ENCODE measurements at places on chromosomes 3 and 15.

GRCh38 chr15:63448266-63448665, 56.1 kb upstream of the USP3 start:
- peaks cover 7% of the 10 kb centered on the region for H3K4me1 ChIP-seq
- H3K27me3 ChIP-seq = peaks cover 12% of the 10 kb centered on the region
- H3K36me3 ChIP-seq = no peaks in the 10 kb centered on the region
- DNase-seq = no peak

GRCh38 chr15:38746211-38746610, 181.6 kb upstream of the RASGRP1 start:
- H3K27me3 ChIP-seq = peaks cover 13% of the 10 kb centered on the region
- H3K4me3 ChIP-seq = no peak overlapping the region
- H3K27ac ChIP-seq = no peak overlapping the region
- no peaks in the 10 kb centered on the region for H3K4me1 ChIP-seq

GRCh38 chr15:87196498-87196897, 1060.0 kb downstream of the NTRK3 start:
- DNase-seq = no peak
- H3K36me3 ChIP-seq = no peaks in the 10 kb centered on the region
- no peaks in the 10 kb centered on the region for H3K27me3 ChIP-seq
- H3K27ac ChIP-seq = no peak overlapping the region
- H3K4me1 ChIP-seq = no peaks in the 10 kb centered on the region

DNA sequence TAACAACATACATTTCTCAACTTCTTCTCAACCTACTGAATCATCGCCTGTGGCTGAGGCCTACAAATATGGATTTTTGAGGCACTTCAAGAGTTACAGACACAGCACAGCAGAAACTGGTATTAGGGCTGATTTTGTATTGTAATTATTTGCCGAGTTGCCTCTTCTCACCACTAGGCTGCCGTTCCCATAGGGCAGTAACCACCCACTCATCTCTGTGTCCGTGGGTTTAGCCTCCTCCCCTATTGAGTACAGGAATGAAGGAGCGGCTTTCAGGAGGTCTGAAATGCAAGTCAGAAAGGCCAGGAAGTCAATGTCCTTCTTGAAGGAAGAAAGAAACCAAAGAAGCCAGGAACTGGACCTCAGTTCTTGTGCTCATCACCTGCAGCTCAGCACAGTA, 220.8 kb downstream of the MTHFS start:
- H3K36me3 ChIP-seq = no peaks in the 10 kb centered on the region
- DNase-seq = no peak
- peaks cover 5% of the 10 kb centered on the region for H3K27me3 ChIP-seq
- H3K4me1 ChIP-seq = peaks cover 4% of the 10 kb centered on the region
- H3K4me3 ChIP-seq = no peak overlapping the region

GRCh38 chr3:138625707-138626365, 17.3 kb downstream of the FAIM start:
- no peak for DNase-seq
- H3K27ac ChIP-seq = no peak overlapping the region
- H3K4me3 ChIP-seq = no peak overlapping the region
- H3K36me3 ChIP-seq = no peaks in the 10 kb centered on the region
- H3K27me3 ChIP-seq = peaks cover 2% of the 10 kb centered on the region
- H3K4me1 ChIP-seq = no peaks in the 10 kb centered on the region

- no peak for DNase-seq
- no peak overlapping the region for H3K4me3 ChIP-seq
- H3K27ac ChIP-seq = no peak overlapping the region
- H3K4me1 ChIP-seq = peaks cover 7% of the 10 kb centered on the region
- peaks cover 43% of the 10 kb centered on the region for H3K27me3 ChIP-seq
These were observed 6.1 kb upstream of the PRKCD start for GRCh38 chr3:53154881-53155285.

GRCh38 chr3:177935047-177935446, 601.2 kb upstream of the KCNMB2 start:
- H3K4me1 ChIP-seq = no peaks in the 10 kb centered on the region
- no peak overlapping the region for H3K27ac ChIP-seq
- no peak overlapping the region for H3K4me3 ChIP-seq
- H3K27me3 ChIP-seq = peaks cover 2% of the 10 kb centered on the region
- DNase-seq = no peak

- H3K36me3 ChIP-seq = no peaks in the 10 kb centered on the region
- H3K4me3 ChIP-seq = no peak overlapping the region
- DNase-seq = no peak
- no peak overlapping the region for H3K27ac ChIP-seq
- H3K27me3 ChIP-seq = no peaks in the 10 kb centered on the region
- peaks cover 11% of the 10 kb centered on the region for H3K4me1 ChIP-seq
These were observed 12.4 kb downstream of the MAP1A start for GRCh38 chr15:43529587-43530345.

DNA sequence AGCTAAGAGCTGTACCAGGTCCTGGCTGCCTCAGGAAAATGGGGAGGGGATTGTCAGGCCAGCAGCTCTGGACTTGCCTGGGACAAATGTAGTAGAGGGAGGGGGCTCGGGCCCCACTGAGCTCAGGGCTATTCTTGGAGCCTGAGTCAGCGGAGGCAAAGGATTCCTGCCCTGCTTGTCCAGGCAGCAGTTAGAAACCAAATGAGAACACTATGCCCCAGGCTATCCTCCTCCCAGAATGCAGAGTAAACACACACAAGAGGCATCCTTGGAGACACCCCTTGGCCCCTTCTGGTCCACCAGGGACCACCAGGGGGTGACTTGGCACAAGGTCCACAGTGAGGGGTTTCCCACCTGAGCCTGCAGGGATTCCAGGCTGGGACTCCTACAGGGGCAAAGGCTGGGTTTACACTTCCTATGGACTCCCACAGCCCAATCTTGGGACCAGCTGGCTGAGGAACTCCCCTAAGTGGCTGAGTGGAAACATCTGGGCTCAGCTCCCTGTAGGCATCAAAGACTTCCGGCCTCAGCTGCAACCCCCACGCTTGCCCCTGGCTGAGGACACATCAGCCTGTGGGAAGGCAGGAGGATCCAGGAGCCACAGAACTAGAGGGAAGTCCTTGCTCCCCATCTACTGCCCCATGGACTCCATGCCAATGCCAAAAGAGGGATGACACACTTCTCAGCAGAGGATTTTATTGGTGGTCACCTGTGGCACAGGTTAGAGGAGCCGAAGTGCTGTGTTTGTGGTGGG, 3.4 kb upstream of the COL7A1 start:
- H3K4me1 ChIP-seq = no peaks in the 10 kb centered on the region
- DNase-seq = no peak
- H3K36me3 ChIP-seq = peaks cover 20% of the 10 kb centered on the region

GRCh38 chr3:172564499-172564898, 41.3 kb upstream of the TNFSF10 start:
- H3K27ac ChIP-seq = no peak overlapping the region
- no peak overlapping the region for H3K4me3 ChIP-seq
- H3K36me3 ChIP-seq = peaks cover 8% of the 10 kb centered on the region

DNA sequence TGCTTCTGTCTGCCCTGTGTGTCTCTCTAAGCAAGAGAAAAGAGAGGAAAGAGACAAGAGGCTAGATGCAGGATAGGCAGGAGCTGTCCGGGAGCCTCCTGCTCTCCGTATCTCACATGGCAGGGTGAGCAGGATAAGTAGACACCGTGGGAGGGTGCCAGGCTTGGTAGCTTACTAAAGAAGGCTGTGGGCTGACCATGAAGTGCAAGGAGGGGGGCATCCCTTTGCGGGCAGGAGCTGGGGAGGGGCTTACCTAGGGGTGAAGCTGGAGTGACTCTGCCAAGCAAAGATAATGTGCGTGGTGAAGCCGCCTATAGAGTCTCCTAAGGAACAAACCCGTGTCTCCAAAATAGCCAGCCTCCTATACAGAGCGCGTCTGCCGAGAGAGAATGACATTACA, 33.7 kb upstream of the TMC3 start:
- no peaks in the 10 kb centered on the region for H3K36me3 ChIP-seq
- no peak overlapping the region for H3K27ac ChIP-seq
- DNase-seq = no peak
- no peak overlapping the region for H3K4me3 ChIP-seq
- no peaks in the 10 kb centered on the region for H3K4me1 ChIP-seq

DNA sequence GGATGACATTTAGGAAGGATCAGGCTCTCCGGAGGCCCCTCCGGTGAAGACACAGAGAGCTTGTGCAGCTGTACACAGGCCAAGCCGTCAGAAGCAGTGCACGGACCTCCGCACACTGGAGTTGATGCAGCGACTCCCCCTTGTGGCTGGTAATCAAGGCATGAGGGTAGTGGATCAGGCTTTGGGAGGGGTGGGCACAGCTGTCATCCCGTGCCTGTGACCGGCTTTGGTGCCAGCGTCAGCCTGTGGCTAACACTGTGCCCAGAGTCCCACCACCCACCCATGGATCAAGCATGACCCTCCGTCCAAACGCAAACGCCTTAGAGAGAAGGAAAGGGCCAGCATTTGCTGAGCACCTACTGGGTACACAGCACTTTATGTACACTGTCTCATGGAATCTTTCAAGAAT, 8.2 kb upstream of the GRIP2 start:
- DNase-seq = no peak
- no peak overlapping the region for H3K27ac ChIP-seq
- H3K4me1 ChIP-seq = no peaks in the 10 kb centered on the region
- peaks cover 8% of the 10 kb centered on the region for H3K27me3 ChIP-seq
- H3K36me3 ChIP-seq = no peaks in the 10 kb centered on the region

DNA sequence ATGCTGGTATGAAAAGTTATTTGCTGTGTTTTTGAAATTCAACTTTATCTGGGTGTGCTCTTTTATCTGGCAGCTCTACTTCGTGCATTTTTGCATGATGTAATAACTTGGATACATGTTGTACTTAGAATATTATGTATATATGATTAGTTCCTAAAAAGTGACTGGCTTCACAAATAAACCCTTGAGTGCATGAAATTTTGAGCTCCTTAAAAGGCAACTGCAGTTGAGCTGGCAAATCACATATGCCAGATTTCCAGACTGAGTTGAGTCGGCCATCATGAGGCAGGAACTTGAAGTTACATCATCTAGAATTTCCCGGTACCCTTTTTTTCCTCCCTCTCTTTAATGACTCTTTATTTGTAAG, 162.5 kb downstream of the FNDC3B start:
- peaks cover 23% of the 10 kb centered on the region for H3K36me3 ChIP-seq
- peaks cover 10% of the 10 kb centered on the region for H3K4me1 ChIP-seq
- no peak overlapping the region for H3K4me3 ChIP-seq
- no peaks in the 10 kb centered on the region for H3K27me3 ChIP-seq
- H3K27ac ChIP-seq = no peak overlapping the region

GRCh38 chr3:42503251-42503924, 945 bp downstream of the VIPR1 start:
- H3K4me3 ChIP-seq = peak overlapping the region; percentile 68
- DNase-seq = no peak
- no peaks in the 10 kb centered on the region for H3K36me3 ChIP-seq
- peaks cover 21% of the 10 kb centered on the region for H3K4me1 ChIP-seq
- no peak overlapping the region for H3K27ac ChIP-seq

DNA sequence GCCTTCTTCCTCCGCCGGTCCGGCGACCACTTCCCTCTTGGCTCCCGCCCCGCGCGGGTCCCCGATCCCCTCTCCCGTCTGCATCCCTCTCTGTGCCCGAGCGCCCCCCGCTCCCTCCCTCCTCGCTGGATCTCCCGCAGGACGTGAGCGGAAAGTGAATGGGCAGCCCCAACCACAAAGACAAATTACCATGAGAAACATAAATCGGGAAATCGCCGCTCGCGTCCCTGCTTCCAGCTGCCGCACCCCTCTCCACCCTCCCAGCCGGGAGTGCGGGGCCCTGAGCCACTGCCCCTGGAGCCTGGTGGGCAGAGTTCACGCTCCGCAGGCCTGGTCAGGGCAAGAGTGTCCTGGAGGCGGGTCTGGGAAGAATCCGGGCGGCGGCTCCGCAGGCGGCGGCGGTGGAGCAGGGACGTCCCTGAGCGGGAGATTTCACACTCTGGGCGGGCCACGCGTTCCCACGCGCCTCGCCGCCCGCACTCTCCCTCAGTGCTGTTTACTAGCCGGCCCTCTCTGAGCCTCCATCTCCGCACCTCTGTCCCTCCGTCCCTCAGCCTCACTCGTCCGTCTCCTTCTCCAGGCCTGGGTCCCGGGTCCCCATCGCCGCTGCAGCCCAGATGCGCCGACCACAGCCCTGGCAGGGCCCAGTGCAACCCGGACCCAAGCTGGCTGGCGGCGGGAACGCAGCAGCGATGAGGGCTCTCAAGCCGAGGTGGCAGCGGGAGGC, 835 bp downstream of the SEMA5B start:
- peak overlapping the region; percentile 56 for H3K4me3 ChIP-seq
- peaks cover 2% of the 10 kb centered on the region for H3K36me3 ChIP-seq
- DNase-seq = peak; percentile 6
- H3K4me1 ChIP-seq = peaks cover 6% of the 10 kb centered on the region
- H3K27ac ChIP-seq = no peak overlapping the region
- H3K27me3 ChIP-seq = peaks cover 73% of the 10 kb centered on the region

DNA sequence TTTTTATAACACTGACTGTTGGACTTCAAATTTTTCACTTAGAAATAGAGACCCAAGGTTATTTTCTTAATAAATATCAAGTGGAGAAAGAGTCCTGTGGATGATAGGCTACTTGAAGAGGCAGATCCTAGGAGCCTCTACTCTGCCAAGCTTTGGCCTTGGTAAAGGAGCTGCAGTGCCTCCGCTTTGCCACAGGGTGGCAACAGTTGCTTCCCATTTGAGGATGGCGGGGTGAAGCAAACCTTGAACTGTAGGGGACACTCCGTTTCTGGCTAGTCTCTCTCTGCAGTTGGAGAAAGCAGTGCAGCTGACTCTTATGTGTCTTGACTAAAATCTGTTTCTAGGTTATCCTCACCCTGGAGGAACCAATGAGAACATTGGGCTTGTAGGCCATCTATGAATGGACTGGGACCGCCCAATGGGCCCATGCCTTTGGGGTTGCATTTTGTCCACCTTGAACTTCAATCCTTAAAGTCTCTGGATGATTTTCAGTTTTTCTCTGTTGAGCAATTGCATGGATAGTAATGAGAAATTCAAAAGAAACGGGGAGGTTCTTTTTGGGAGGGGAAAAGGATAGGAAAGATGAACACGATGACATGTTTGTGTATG, 9.8 kb downstream of the SCG5 start:
- H3K4me1 ChIP-seq = peaks cover 2% of the 10 kb centered on the region
- no peak overlapping the region for H3K27ac ChIP-seq
- peak; percentile 33 for DNase-seq
- no peak overlapping the region for H3K4me3 ChIP-seq
- H3K27me3 ChIP-seq = no peaks in the 10 kb centered on the region

DNA sequence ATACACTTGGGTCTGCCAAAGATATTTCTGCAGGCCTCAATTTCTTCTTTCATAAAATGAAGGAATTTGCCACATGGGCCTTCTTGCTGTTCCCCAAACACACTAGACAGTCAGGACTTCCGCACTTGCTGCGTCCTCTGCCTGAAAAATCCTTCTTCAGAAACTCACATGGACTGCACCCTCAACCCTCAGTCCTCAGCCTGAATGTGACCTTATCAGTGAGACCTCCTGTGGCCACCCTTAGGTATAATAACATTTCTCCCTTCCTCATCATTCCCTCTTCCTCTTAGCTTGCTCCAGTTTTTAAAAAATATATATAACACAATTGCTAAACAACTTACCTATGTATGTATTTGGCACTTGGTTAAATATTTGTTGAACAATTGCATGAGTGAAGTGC, 257.5 kb downstream of the MFSD1 start:
- no peaks in the 10 kb centered on the region for H3K36me3 ChIP-seq
- H3K4me3 ChIP-seq = no peak overlapping the region
- no peak overlapping the region for H3K27ac ChIP-seq
- DNase-seq = no peak
- no peaks in the 10 kb centered on the region for H3K27me3 ChIP-seq
